Activated CD8-positive, alpha-beta T cell treated with anti-CD3 and anti-CD28 coated beads, Interleukin-2, amount 10 ng/mL, durations not matched to agents 7 days and 5 days (primary cell): ENCODE measurements at places on chromosomes 6 and 20. TPM values are rescaled to one million over a fixed set of nuclear protein-coding genes. Genes with fewer than 3 reads are reported as not detected.

GRCh38 chr6:150403458-150404246, 34.8 kb downstream of the IYD start:
- no peak for DNase-seq
- peaks cover 12% of the 10 kb centered on the region for H3K27me3 ChIP-seq
- H3K4me1 ChIP-seq, result no peaks in the 10 kb centered on the region

GRCh38 chr6:228881-229651, 63.2 kb upstream of the DUSP22 start:
- peak overlapping the region; percentile 28 for H3K4me3 ChIP-seq
- H3K36me3 ChIP-seq, result peaks cover 7% of the 10 kb centered on the region
- H3K27ac ChIP-seq, result peak overlapping the region; percentile 63
- H3K27me3 ChIP-seq, result no peaks in the 10 kb centered on the region
- no peak for DNase-seq
- peaks cover 66% of the 10 kb centered on the region for H3K4me1 ChIP-seq

DNA sequence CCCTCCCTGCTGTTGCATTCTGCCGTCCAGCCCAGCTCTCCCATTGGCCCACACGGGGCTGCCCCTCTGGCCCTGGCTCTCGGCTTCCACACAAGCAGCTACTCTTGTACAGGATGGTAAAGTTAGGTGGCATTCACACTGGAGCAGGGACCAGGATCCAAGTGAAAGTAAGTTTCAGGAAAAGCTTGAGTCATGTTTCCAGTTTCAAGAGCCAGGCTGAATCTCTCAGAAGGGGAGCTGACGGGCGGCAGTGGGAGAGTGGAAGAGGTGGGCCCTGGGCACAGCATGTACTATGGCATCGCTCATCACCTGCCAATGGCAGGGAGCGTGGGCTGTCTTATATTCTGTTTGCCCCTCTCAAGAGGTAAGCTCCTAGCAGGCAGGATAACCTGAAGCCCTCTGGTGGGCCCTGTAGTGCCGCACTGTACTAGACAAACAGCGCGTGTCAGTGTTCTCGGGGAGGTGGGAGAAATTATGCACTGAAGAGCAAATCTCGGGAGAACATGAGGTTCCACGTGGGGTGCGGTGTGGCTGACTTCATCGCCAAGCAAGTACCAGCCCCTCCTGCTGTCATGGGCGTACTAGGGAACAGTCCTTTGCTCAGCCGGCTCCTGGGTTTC, 241.5 kb downstream of the NRN1 start:
- no peaks in the 10 kb centered on the region for H3K4me1 ChIP-seq
- no peak for DNase-seq
- H3K36me3 ChIP-seq, result peaks cover 3% of the 10 kb centered on the region

- no peak overlapping the region for H3K27ac ChIP-seq
- peak; percentile 28 for DNase-seq
- H3K4me3 ChIP-seq, result no peak overlapping the region
- no peaks in the 10 kb centered on the region for H3K27me3 ChIP-seq
- H3K36me3 ChIP-seq, result no peaks in the 10 kb centered on the region
- peaks cover 27% of the 10 kb centered on the region for H3K4me1 ChIP-seq
These were observed 40.0 kb downstream of the EFCAB8 start for GRCh38 chr20:32898729-32899128.

GRCh38 chr20:1888796-1889463, 6.3 kb upstream of the SIRPA start:
- peaks cover 45% of the 10 kb centered on the region for H3K27me3 ChIP-seq
- H3K27ac ChIP-seq, result no peak overlapping the region
- no peak for DNase-seq
- H3K4me1 ChIP-seq, result peaks cover under 1% of the 10 kb centered on the region
- no peak overlapping the region for H3K4me3 ChIP-seq

DNA sequence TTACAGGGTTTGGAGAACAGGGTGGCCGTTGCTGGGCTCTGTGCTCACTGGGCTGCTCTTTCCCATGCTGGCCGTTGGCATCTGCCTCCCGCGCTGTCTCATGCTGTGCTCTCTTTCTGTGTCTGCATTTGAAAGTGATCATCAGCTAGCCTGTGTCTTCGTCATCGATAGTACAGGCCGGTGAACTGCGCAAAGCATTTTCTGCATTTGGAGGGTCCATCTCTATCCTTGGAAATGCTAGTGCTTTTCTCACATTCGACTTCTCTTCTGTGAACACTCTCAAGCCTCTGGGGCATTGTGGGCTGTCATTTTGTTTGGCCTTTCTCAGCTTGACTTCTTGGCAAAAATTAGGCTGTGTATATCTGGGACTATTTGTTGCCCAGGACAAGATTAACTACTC, 6.8 kb upstream of the SNHG17 start:
- no peak for DNase-seq
- H3K4me3 ChIP-seq, result no peak overlapping the region
- H3K4me1 ChIP-seq, result peaks cover 10% of the 10 kb centered on the region
- H3K27ac ChIP-seq, result no peak overlapping the region
- H3K27me3 ChIP-seq, result peaks cover 10% of the 10 kb centered on the region
- no peaks in the 10 kb centered on the region for H3K36me3 ChIP-seq

GRCh38 chr6:6927521-6928361, 180.0 kb upstream of the RREB1 start:
- DNase-seq, result no peak
- no peaks in the 10 kb centered on the region for H3K4me1 ChIP-seq
- no peaks in the 10 kb centered on the region for H3K36me3 ChIP-seq
- H3K27ac ChIP-seq, result peak overlapping the region; percentile 35
- no peak overlapping the region for H3K4me3 ChIP-seq
- H3K27me3 ChIP-seq, result peaks cover 3% of the 10 kb centered on the region

DNA sequence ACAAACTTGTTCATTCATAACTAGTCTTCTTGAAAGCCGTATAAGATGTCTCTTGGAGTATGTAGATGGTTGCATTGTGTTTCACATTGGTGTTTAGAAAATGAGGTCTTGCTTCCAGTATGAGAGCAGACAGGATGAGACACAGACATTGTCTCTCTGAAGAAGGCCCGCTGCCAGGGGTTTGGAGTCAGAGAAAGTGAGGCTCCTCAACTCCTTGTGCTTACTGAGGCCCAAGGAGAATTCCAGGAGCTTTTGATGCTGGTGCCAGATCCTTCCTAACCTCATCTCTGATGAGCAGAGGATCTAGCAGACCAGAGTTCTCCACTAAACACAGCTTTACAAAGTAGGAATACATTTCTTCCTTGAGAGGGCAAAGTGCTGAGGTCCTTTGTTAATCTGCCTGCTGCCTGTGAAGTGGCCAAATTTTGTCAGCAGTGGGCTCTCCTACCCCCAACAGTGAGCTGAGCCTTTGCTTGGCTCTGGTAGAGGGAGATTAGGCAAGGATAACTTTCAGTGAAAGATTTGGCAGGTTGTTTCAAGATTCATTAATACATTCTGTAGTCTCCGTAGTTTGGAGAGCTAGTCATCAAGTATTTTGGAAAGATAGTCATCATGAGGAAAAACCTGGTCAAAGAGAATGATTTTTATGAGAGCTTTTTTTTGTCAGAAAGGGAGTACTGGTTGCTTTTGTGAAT, 9.7 kb downstream of the MAPRE1 start:
- no peak for DNase-seq
- peaks cover 71% of the 10 kb centered on the region for H3K36me3 ChIP-seq
- H3K4me3 ChIP-seq, result no peak overlapping the region
- no peaks in the 10 kb centered on the region for H3K27me3 ChIP-seq

DYNLT2 gene
- total RNA-seq, result 2.1 TPM

MTFR2 gene
- 27.2 TPM for total RNA-seq
